ENCODE measurements at places on chromosomes 2 and 18.

- DNase-seq = no peak
Measured at GRCh38 chr2:241203218-241204009, 14.9 kb downstream of the ANO7 start.

- DNase-seq = no peak
Measured at GRCh38 chr2:64692401-64692800, 38.7 kb upstream of the SERTAD2 start.

DNA sequence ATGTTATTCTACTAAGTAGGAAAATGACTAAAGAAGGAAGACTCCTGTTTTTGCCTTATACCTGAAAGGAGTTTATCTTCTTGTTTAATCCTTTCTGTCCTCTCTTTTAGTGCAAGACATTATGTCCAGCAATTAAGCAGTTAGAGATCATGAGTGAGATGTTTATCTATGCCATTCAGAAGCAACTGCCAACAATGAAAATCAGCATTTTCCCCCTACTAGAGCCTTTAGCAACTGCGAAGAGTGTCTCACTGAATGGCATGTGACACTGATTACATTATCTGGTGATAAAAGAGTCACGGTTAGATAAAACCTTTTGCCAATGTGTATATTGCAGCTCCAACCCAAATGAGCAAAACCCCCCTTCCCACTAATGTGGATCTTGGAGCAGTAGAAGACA is 357.7 kb upstream of the SYT4 start:
- DNase-seq = no peak

GRCh38 chr2:7999683-8000476 is 682.0 kb upstream of the ID2 start:
- DNase-seq = no peak

- no peak for DNase-seq
Measured at GRCh38 chr2:177983183-177983788, 89.3 kb downstream of the PDE11A start.

- DNase-seq = no peak
Measured at GRCh38 chr2:222358876-222359275, 60.1 kb upstream of the PAX3 start.

- DNase-seq = no peak
Measured at GRCh38 chr18:62963507-62963906, 248.2 kb downstream of the PHLPP1 start.

DNA sequence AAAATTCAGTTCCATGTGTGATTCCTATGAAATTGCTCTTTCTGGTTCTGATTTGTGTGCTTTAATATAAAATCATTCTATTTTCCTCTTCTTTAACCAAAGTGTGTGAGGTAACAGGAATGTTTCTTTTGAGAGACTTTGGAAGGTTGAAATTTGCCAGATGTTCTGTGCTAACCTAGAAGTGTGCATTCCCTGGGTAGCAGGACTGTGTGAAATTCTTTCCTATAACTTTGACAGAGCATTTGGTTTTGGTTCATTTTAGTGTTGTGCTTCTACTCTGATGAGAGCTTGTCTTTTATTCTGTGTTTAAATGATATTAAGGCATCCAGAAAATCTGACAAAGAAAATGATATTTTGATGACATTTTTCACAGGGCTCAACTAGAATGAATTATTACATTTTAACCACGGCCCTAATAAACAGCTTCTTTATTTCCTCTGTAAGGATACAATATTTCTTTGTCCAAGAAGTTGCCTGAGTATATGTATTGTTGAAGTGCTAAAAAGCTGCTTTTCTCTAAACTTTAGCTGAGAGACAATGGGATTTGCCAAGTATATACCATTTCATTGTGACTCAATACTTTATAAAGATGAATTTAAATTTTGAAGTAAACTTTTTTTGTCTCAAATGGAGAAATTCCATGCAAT is 34.7 kb upstream of the DLX1 start:
- DNase-seq = no peak

GRCh38 chr2:45585267-45585861 is 25.7 kb downstream of the SRBD1 start:
- DNase-seq = peak; percentile 26

- DNase-seq = no peak
Measured at GRCh38 chr2:168736649-168737445, 65.6 kb upstream of the NOSTRIN start.

GRCh38 chr2:160454070-160454797 is 39.4 kb downstream of the RBMS1 start:
- DNase-seq = no peak

GRCh38 chr2:217279140-217279539 is 419.3 kb upstream of the TNP1 start:
- no peak for DNase-seq

DNA sequence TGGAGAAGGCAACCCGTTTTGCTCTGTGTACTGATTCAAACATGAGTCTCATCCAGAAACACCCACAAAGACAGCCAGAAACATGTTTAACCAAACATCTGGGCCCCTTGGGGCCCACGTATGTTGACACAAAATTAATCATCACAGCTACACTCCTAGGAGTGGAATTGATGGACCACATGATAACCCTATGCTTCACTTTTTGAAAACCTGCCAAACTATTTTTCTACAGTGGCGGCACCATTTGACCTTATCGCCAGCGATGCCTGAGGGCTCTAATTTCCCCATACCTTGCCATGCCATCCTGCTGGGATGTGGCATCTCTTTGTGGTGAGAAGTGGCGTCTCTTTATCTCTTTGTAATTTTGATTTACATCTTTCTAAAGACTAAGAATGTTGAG is 38.5 kb downstream of the PSMG2 start:
- no peak for DNase-seq

GRCh38 chr18:79393635-79394533 is 1.8 kb upstream of the NFATC1 start:
- no peak for DNase-seq

DNA sequence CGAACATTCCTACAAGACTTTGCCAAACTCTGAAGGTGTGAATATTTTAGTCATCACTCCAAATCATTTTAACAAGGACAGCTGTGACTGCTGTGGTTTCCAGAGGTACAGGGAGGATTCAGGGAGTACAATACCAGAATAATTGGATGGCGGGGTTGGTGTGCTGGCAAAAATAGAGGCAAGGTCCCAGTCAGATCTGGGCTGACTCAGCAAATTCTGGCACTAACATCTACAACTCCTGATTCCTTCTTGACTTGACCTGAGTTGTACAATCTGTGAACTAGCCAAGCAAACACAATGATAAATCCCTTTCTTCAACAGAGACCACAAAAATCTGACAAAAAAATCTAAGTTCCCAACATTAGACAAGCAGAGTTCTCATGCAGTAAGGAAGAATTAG is 40.4 kb downstream of the RMP24 start:
- DNase-seq = no peak

GRCh38 chr18:57767259-57768050 is 35.7 kb downstream of the ATP8B1 start:
- no peak for DNase-seq

GRCh38 chr18:62249478-62250097 is 62.5 kb downstream of the RELCH start:
- peak; percentile 22 for DNase-seq

GRCh38 chr2:6956566-6956965 is 39.4 kb downstream of the RNF144A start:
- DNase-seq = no peak

DNA sequence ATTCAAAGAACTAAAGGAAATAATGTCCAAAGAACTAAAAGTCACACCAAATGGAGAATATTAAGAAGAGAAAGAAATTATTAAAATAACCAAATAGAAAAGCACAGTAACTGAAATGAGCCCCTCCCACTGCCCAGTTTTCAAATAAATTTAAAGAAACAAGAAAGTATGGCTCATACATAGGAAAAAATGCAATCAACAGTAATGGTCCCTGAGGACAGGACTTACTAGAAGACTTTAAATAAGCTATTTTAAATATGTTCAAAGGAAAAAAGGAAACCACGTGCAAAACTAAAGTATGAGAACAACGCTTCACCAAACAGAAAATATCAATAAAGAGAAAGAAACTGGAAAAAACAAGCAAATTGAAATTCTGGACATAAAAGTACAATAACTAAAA is 58.9 kb downstream of the TMEM131 start:
- DNase-seq = no peak

GRCh38 chr2:171341394-171342066 is 92.3 kb downstream of the METTL8 start:
- DNase-seq = no peak

- DNase-seq = no peak
Measured at GRCh38 chr18:48949050-48949605, 1.6 kb downstream of the SMAD7 start.

GRCh38 chr2:230798769-230799399 is 65.9 kb upstream of the ITM2C start:
- DNase-seq = peak; percentile 20

DNA sequence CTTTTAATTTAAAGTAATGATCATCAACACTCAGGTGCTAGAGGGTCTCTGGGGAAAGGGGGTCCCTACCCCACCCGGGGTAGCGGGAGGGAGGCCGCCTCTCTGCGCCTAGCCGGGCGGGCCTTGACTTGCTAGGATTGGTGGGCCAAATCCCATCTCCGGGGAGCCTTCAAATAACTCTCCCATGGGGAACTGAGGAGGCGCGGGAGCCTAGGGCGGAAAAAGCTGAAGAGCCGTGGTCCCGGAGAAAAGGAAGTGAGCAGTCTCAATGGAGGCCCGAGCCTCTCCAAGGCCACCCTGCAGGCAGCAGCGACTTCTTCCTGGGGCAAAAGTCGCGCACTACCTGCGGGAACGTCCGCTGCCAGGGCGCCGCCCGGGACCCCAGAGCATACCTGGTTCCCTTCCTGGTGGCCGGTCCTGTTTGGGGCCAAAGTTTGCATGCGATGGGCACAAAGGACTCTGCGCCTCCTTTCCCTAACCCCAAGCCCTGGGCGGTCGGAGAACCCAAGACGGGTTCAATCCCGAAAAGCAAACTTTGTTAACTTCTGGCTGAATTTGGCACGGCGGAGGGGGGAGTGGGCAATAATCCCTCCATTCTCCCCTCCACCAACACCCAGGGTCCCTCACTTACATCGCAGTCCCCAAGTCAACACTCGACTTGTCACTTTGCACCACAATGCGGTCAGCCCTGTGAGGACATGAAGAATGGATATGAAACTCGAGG is 13.6 kb downstream of the EN1 start:
- no peak for DNase-seq

DNA sequence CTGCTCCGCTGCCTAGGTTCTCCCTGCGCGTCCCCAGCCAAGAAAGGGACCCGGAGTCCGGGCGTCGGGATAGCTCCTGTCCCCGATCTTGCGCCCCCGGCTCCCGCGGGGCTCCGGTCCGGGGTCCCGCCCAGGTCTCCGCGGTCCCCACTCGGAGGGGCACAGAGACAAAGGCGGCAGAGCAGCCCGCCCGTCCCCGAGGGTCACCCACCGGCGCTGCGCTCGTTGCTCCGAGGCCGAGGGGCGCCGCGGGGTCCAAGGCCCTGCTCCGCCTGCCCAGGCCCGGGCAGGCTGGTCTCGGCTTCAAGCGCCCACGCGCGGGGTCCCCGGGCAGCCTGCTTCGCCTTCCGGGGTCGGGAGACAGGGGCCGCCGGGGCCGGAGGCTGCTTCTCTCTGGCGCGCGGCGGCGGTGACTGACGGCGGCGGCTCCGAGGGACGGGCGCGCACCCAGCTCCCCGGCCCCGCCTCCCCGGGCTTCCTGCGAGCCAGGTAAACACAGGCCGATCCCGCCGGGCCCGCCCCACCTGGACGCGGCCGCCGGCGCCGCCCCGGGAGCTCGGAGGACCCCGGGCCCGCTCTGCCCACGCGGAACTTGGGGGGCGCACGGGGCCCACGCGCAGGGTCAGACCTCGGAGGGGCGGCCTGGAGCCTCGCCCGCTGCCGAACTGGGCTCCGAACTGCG is at the start of gene MBP:
TSS of gene MBP (minus strand) at position 415 of the 682 bp plus-strand sequence. CDS start 27,522 bp downstream, outside the sequence.
- DNase-seq = no peak

DNA sequence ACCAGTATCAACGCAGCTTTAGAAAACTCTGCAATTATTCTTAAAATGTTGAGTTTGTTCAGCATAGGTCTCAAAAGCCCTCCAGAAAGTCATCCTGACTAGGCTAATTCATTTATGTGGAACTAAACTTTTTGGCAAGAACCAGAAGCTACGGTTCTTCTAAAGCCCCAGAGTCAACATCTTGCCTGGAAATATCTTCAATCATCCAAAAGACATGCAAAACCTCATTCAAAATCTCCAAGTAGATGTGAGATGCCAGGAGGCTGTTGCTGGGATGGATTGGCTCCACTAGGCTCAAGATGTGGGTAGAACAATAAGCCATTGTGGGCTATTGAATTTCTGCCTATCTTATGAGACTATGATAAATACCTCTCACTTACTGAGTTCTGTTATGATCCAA is 2.1 kb upstream of the SCG2 start:
- DNase-seq = no peak

DNA sequence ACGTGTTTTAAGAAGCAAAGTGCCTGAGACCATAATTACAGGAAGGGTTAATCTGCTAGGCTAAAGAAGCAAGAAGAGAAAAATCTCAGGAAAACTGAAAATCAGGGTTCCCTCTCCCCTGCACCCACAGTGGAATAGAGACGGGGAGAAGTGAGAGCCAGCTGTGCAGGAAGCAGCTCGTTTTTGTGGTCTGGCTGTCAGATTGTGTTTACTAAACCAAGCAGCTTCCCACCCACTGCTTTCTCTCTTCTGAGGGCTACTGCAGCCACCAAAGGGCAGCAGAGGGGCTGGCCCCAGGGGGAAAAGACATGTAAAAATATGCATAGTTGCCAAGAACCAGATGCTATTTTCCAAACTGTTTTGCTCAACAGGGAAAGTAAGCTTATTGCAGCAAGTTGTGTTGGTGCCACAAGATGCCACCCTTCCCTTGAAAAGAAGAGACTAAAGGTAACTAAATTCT is 72.6 kb upstream of the THUMPD2 start:
- peak; percentile 14 for DNase-seq

GRCh38 chr2:230668184-230668938 is 44.3 kb upstream of the CAB39 start:
- DNase-seq = no peak

GRCh38 chr2:42071791-42072190 is 24.0 kb downstream of the PKDCC start:
- no peak for DNase-seq

DNA sequence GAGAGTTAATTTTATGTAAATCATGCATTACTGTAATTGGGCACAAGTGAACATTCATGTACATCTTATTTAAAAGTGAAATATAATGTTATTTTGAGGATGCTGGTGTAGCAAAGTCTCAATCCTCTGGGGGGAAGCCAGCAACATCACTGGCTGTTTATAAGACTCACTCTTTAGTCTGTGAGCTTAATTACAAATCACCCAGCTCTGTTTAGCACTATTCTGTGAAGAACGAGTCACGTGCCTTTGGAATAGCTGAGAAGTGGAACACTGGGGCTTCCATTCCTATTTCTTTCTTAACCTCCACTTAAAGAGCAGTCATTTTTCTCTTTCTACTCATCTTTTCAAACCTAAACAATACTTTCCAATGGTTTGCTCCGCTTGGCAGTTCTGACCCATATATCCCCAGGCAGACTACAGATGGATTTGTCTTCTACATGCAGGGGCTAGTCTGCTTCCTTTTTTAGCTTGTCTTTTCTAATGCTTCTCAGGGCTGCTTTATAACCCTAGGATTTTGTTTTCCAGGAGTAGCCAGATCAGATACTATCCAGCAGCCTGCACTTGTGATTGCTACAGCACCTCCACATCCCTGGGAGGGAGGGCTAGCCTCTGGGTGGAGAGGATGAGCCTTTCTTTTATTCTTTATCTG is 95.3 kb upstream of the CAVIN2 start:
- no peak for DNase-seq
